ENCODE measurements at places on chromosomes 7 and 10.
A peak's percentile ranks its signal among the peaks of the same experiment; 100 is the strongest.

GRCh38 chr7:1809601-1810258 lies 139.7 kb downstream of the ELFN1 start:
- no peak for DNase-seq

GRCh38 chr10:80598951-80599350 lies 61.2 kb downstream of the SH2D4B start:
- DNase-seq, result no peak

- no peak for DNase-seq
These were observed 45.5 kb downstream of the DPYSL4 start for GRCh38 chr10:132232023-132232951.

DNA sequence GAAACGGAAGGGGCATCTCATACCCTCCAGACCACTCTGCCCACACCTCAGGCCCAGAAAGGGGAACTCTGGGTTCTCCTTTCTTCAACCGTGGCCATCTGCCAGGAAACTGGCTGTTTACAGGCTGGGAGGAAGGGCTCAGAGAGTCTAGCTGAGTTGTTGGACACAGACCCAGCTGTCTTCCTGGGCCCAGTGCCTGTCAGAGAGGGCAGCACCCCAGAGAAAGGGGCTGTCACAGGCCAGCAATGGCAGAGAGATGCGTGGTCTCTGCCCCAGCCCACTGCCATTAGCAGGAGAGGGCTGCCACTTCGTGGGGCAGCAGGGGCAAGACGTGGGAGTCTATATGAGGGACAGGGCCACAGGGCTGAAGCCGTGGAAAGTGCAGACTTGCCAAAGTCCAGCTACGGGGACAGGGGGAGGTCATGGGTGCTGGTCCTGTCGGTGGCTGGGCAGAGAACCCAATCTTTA lies 11.0 kb downstream of the GRID1 start:
- DNase-seq, result no peak

DNA sequence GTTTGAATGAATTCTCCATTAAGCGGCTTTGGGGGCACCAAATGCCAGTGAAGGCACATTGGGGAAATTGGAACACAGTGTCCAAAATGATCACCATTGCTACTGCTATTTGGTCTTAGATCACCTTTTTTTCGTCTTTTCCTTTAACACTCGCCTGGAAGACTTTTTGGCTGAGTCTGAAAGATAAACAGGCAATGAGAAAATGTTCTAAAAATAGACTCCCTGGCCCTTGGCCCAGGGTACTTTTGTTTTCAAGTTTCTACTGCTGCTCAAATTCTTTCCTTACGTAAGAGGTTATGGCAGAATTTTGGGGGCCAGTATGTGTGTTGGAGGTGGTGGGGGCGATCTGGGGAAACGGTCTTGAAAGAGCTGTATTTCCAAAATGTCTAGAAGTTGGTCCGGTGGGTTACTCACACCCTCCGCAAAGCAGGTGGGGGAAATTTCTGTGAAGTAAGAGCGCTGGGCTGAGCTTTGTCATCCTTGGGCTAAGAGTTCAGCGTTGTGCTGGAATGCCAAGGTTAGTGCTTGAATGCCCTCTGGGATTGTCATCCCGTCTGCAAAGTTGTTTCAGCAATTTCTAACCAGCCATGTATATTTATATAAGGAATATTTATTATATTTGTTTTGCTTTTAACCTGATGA lies 1.3 kb upstream of the ITPRIP start:
- peak; percentile 74 for DNase-seq

GRCh38 chr10:93773120-93773519 lies 15.4 kb downstream of the LGI1 start:
- no peak for DNase-seq

DNA sequence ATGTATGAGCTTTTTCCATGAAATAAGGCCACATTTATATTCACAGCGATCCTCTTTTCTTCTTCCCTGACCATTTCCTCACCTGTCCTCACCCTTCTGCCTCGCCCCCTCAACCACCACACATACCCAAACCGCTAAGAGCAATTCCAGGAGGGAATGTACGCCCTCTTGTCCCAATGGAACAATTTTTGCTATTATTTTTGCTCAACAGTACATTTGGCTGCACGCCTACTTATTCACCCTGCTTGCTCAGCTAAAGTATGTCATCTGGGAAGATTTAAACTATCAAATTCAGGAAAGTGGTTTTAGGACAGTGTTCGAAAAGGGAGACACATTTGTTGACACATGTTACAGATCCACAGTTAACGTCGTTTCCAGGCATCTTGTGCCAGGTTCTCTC lies 252.7 kb downstream of the NEBL start:
- no peak for DNase-seq

DNA sequence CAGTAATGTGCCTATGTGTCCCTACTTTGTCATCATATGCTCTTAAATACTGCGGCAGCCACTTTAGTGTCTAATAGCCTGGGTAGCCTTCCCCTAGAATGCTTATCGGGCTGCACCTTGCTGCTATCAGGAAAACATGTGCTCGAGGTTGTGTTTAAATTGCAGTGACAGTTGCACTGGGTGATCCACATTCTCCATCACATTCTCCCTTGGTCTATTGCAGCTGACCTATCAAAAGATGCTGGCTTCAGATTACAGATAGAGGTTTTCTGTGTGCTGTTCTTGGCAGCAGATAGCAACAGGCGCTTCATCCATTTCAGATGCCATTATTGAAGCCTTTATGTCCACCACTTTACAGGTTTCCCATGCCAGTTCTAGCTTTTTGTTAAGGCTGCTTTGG lies 130.1 kb upstream of the MDFIC start:
- DNase-seq, result no peak

DNA sequence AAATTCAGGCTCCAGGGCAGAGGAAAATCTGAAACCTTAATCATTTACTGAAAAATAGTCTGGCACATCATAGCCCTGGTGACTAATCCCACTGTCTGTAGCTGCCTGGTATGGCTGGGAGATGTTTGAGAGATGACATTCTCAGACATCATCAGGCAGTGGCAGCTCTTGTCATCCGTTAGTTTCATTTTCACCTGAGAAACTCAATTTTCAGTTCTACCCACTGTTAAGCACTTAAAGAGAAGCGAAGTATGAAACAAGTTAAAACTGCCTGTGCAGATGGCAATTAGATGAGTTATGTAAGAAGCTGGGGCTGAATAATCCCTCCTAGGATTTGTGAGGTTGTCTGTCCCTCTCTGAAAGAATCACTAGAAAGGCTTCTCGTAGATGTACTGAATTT lies 150.2 kb downstream of the NSUN6 start:
- DNase-seq, result peak; percentile 48

DNA sequence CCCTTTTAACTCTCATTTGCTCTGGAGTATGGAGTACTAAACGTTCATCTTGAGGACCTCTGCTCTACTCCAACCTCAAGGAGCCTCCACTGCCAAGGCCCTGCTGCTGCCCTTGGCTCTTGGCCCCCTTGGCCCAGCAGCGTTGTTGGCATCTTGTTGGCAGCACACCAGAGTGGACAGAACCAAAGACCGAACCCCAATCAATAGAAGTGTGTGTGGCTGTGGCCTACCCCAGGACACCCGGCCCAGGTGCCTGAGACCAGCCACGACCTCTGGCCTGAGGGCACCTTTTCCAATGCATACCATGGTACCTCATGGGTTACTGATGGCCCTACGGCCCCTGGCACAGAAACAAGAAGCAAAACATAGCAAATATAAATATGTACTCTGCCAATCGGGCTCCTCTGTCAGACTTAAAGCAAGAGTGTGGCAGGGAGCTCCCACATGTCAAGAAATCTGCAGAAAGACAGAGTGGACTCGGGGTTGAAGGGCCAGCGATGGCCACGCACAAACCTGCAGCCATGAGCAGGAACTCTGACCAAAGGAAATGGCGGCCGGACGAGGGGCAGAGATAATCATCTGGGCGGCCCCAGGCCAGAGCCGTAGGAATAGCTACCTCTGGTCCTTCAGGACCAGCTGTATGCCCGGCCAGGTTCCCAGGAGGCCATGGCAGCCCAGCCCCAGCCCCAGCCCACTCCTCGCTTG lies 2.9 kb downstream of the NPC1L1 start:
- no peak for DNase-seq

GRCh38 chr7:140641524-140642195 lies 1.0 kb upstream of the DENND2A start:
- DNase-seq, result no peak

- DNase-seq, result peak; percentile 24
These were observed 35.2 kb upstream of the WDFY4 start for GRCh38 chr10:48649349-48649944.

GRCh38 chr7:2755531-2755930 lies 67.5 kb downstream of the AMZ1 start:
- DNase-seq, result no peak

- no peak for DNase-seq
These were observed 20.8 kb upstream of the CYTH3 start for GRCh38 chr7:6293202-6293601.

- DNase-seq, result no peak
These were observed 360.4 kb downstream of the PARD3 start for GRCh38 chr10:34454590-34455261.

DNA sequence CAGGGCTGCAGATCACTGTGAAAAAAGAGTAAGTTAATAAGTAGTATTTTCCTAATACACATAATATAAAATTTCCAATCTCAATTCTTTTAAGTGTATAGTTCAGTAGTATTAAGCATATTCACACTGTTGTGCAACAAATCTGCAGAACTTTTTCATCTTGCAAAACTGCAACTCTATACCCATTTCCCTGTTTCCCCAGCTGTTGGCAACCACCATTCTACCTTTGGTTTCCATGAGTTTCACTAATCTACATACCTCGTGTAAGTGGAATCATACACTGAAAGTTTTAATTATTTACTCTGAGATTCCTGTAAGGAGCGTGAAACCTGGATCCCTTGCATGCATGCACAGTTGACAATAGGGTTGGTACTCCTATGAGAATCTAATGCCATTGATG lies 155.4 kb downstream of the ZPBP start:
- DNase-seq, result no peak

GRCh38 chr10:86282664-86283465 lies 83.7 kb downstream of the GRID1 start:
- DNase-seq, result no peak

- DNase-seq, result peak; percentile 62
These were observed 31.5 kb upstream of the ARID5B start for GRCh38 chr10:61869774-61870525.

DNA sequence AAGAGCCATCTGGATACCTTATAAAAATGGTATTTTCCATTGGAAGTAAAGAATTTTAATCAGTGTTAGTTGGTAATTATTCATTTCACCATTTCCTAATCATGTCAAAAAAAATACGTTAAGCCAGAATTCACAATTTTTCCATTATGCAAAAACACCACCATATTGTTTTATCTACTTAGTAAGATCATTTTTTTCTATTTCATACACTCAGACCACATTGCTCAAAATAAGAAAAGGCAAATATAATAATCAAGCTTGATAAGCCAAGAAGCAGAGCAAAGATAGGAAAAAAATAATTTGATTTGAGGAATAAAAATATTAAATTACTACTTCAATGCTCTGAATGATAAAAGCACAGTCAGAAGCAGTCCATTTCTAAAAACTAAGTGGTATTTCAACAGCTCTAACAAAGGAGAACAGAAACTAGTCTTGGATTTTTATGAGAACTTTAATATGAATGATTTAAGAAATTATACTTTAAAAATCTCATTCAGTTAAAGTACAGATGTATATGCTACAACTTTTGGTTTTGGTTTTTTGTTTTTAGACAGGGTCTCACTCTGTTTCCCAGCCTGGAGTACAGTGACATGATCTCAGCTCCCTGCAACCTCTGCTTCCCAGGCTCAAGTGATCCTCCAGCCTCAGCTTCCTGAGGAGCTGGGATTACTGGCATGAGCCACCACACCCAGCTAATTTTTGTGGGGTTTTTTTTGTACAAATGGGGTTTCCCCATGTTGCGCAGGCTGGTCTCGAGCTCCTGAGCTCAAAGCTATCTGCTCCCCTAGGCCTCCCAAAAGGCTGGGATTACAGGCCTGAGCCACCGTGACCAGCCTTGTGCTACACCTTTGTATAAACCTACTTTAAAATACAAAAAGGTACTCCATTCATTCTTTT lies 46.6 kb downstream of the LRRN3 start:
- DNase-seq, result peak; percentile 15

- no peak for DNase-seq
These were observed 42.9 kb upstream of the SYPL1 start for GRCh38 chr7:106155027-106155426.

GRCh38 chr10:78602201-78602932 lies 466.4 kb upstream of the ZMIZ1 start:
- DNase-seq, result no peak

DNA sequence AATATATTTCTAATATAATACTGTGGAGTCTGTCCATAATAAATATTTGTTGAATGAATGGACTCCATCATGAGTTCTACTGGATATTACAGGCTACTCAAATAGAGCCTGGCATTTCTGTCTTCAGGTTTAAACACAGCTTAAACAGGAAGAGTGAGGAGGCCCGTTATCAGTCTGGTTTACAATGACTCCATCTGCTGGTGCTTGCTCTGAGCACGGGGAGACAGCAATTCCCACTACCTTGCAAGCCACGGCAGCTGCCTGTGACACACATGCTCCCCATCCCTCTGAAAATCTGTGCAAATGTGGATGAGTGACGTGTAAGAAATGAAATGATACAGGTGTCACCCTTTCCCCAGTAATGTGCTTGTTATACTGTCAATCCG lies 293.5 kb upstream of the IMMP2L start:
- peak; percentile 25 for DNase-seq

DNA sequence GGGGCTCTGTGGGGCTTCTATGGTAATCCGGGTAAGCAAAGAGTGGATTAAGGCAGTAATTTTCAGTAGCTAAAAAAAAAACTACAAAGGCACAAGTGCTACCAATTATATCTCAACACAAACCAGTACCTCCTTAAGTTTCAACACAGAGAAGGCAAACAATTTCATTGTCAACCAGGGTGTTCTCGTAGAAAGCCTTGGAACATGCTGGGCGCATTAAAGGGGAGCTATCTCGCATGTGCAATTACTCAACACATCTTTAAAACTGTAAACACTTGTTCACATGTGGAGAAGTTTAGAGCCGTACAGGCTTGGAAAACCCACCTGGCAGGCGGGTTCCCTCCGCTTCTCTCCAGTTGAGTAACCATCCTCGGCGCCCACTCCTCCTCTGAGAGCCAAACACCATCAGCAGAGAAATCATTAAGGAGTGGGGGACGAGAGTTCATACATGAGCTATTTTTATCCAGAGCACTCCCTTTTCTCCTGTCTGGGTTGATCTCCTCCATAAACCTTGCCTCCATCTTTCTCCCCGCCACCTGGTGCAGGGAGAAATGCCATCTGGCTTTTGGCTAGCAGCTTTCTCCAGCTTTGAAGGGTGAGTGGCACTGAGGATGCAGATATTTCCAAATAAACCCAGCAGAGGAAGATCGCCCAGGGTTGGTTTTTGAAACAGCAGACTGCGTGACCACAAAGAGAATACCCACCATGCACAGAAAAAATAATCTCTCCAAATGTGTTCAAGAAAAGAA lies 287.1 kb downstream of the WDR11 start:
- no peak for DNase-seq

GRCh38 chr7:101722247-101722646 lies 93.2 kb upstream of the MYL10 start:
- DNase-seq, result no peak

- DNase-seq, result no peak
These were observed 96.0 kb upstream of the SAMD8 start for GRCh38 chr10:75015442-75015841.

- no peak for DNase-seq
These were observed 612.2 kb downstream of the TYW1 start for GRCh38 chr7:67608806-67609205.
